ENCODE measurements at places on chromosomes 2 and 18.

- DNase-seq = no peak
These were observed 220.3 kb downstream of the EN1 start for GRCh38 chr2:118627156-118627555.

GRCh38 chr18:13398631-13399030, 180.1 kb downstream of the LDLRAD4 start:
- no peak for DNase-seq

GRCh38 chr2:48415836-48416515, 114.0 kb upstream of the STON1 start:
- DNase-seq = no peak

- DNase-seq = no peak
These were observed 59.5 kb downstream of the MFSD6 start for GRCh38 chr2:190467575-190468083.

DNA sequence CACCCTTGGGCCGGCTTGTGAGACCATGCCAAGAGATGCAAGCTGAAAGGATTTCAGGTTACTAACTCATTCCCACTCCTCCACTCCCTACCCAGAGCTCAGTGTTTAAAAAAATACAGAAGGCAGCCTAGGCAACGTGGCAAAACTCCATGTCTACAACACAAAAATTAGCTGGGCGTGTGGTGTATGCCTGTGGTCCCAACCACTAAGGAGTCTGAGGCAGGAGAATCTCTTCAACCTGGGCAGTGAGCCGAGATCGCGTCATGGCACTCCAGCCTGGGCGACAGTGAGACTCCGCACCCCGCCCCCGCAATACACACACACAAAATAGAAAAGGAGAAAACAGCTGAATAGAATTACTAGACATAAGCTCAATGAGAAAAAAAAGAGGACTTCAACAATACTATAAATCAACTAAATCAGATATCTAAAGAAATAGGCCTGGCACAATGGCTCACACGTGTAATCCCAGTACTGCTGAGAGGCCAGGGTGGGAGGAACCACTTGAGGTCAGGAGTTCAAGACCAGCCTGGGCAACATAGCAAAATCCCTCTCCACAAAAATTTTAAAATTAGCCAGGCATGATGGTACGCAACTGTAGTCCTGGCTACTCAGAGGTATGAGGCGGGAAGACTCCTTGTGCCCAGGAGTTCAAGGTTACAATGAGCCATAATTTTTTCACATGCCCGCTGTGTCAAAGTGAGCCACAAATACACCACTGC, 10.1 kb downstream of the IWS1 start:
- no peak for DNase-seq

GRCh38 chr2:74658516-74658915, 4.5 kb downstream of the SEMA4F start:
- no peak for DNase-seq

DNA sequence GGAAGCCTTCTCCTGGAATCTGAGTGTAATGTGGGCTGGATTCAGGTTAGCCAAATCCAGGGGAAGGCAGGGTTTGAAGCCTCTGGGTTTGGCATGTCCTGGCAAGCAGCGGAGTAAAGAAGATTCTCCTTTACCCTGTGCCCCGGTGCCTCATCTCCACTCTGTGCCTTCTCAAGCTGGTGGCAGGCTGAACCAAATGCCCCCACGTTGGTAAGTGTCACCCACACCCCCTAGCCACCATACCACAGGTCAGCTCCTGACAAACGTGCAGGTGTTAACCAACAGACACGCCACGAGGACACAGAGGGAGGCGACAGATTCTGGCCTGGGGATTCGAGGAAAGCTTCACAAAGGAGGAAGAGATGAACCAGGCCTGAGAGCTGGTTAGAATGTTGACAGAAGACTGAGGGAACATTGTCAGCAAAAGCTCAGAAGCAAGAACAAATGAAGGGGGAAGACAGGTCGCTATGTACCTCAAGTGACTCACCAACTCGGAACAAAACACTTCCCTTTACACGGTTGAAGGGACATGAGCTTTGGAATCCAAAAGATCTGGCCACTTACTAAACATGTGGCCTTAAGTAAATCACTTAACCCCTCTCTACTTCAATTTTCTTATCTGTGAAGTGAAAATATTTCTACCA, 85.2 kb upstream of the LCLAT1 start:
- DNase-seq = no peak

DNA sequence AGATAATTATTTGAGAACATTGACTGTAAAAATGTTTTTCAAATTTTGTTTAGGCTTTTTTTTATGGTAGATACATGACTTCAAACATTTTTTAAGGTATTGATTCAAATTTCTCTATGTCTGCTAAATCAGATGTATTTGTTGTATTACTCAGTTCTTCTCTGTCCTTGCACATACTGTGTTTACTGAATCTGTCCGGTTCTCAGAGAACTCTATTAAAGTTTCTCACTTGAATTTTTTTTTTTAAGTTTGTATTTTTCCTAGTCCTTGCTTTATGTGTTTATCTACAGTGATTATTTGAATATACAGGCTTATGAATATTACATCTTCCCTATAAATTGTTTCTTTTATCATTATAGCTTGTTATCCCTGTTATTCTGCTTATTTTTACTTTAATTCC, 5.3 kb downstream of the SEPTIN2 start:
- DNase-seq = no peak

- no peak for DNase-seq
These were observed 120.4 kb downstream of the RNF144A start for GRCh38 chr2:7037340-7038333.

DNA sequence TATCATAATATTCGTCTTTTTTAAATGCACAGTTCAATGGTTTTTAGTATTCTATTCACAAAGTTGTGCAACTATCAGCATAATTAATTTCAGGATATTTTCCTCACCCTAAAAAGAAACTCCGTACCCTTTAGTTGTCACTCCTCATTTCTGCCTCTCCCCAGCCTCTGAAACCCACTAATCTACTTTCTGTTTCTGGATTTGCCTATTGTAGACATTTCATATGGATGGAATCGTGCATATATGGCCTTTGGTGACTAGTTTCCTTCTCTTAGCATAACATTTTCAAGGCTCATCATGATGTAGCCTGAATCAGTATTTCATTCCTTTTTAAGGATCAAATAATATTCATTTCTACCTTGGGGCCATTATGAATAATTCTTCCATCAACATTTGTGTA, 18.5 kb downstream of the NEURL3 start:
- DNase-seq = no peak

DNA sequence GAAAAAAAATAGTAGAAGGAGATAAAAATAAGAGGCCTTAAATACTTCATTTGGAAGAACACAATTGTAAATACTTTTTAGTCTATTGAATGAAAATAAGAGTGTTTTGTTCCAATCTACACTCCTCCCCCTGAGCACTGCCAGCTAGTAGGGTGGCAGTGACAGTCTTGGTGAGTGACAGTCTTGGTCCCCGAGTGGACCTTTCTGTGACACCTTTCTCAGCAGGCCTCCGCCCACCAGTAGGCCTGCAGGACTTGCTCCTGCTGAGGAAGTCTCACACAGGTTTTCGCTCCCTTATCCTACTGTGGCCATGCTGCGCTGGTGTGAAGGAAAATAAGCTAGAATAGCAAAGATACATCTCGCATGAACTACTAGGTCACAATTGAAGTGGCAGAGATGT, 666.8 kb downstream of the NR4A2 start:
- no peak for DNase-seq

- DNase-seq = no peak
These were observed 25.7 kb downstream of the NPPC start for GRCh38 chr2:231900486-231900942.

DNA sequence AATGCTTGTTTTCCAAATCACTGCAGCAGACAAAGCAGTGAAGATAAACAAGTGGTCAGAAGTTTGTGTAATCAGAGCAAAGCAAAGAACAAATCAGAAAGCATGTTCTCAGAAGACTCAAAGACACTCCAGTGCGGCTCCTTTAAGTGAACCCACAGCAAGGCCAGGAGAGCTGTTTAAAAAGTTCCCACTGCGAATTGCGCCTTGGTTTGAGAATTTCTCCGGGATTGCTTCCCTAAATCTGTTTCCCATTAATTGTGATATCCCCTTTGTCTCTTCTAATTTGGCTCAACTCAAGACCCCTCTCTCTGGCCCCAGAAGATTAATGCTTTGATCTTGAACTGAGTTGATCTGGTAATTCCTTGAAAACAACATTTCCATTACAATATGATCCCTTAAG, 122.4 kb upstream of the BCL2L11 start:
- no peak for DNase-seq

GRCh38 chr18:47601581-47602272, 328.7 kb downstream of the SMAD2 start:
- no peak for DNase-seq

DNA sequence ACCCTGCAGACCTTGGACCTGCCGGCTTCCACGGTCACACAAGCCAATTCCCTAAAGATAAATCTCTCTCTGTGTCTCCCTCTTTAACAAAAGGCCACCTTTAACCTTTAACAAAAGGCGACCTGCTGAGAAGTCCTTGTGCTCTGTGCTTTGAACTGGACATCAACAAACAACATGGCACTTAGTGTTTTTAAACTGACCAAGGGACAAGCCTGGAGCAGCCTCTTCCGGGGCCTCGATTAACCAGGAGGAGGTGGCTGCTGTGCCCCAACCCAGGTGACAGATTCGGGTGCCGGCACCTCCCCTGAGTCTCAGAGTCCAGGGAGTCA, 135.3 kb downstream of the RTP5 start:
- no peak for DNase-seq

DNA sequence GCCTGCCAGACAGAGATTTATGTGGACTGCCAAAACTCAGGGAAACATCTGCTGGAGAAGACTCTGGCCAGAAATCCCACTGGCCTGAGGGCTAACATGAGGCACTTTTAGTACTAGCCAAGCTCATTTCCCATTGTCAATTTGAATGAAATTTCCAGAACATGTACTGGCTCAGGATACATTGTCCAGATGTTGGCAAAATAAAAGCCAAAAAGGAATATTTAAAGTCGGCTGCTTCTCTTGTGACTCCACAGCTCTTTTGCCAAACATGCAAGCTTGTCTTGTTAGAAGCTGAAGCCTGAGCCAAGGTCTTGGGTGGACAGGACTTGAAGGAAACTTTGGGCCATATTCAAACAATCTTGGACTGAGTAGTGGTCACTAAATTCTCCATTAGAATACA, 215.5 kb downstream of the NCKAP5 start:
- no peak for DNase-seq

DNA sequence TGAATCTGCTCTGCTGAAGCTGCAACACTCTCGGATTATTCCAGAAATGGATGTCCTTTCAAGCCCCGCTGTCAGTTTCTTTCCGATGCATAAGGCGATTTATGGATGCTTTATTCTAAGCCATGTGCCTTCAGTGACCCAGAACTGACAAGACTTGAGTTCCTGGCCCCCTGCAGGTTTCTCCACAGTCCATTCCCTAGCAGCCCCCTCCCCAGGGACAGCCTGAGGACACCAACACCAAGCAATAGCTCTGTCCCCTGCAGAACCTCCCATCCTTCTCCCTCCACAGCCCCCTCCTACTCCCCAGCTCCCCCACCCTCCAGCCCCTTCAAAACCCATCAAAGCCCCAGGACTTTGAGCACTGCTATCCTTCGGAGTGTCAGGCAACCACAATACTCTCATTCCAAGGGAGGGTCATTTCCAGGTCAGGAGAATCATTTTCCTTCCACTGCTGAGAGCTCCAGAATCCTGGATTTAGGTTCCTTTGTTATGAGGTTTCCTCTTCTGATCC, 24.6 kb upstream of the SPP2 start:
- no peak for DNase-seq

DNA sequence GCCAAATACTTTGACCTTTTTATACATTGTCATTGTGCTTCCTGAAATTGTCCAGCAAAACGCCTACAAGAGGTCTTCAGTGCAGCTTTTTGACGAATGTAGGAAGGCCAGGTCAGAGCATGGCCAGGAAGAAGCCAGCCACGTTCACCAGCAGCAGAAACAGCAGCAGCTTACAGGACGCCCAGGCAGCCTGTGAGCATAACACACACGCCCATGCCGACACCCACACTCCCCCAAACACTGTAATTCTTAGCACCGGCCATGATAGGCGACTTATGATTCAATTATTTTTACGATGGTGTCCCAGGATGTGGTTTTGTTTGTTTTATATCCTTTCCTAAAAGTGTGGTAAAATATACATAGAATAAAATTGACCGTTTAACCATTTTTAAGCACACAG, 249.1 kb upstream of the SALL3 start:
- no peak for DNase-seq

- no peak for DNase-seq
These were observed 3.5 kb downstream of the TMEM200C start for GRCh38 chr18:5891854-5892215.

DNA sequence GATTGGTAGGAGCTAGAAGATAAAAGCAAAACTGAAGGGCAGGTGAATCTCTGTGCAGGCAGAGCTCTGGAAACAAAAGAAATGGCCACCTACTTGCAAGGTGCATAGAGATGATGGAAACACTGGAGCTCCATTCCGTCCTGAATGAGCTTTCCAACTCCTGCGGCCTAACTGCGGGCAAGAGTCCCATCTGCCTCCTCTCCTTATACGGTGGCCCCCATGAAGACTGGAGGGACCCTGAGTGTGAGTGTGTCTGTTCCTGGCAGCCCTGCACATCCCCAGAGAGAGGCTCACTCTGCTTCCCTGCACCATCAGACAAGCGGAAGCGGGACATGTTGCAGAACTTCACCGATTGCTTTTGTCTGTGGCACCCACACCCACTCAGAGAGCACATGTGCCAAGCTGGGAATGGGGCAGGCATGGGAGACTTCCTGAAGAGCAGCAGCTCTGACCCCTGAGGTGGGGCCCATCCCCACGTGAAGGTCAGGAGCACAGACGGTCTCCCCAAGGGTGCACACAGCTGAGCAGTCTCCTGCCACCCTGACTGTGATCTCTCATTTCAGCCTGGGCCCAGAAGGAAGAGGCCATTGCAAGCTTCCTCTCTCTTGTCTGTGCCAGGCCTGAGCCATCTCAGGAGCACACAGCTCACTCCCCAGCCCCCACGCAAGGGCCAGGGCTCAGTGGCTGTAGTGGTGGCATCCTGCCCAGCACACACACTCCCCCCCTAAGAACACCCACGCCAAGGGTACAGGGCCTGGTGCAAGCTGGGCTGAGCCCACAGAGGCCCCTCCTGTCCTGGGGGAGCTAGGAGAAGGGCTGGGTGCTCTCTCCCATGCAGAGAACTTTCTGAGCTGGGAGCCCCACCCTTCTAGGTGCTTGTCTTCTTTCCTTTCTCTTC, 75.3 kb downstream of the STPG4 start:
- DNase-seq = no peak

DNA sequence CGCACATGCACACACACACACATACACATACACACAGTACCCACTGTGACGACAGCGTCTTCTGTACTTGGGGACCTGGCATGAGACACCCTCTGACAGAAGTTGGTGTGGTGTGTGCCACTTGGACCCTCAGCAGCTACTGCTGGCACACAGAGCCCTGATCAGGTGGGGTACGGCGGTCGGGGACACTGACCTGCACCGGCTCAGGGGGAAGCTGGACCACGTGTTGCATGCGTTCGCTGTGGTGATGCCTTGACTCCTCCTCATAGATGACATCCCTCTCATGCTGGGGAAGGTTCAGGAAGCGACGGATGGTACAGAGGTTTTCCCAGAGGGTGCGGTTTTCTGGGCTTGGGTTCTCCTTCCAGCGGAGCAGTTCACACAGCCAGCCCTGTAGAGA, 149.2 kb downstream of the SATB2 start:
- no peak for DNase-seq

GRCh38 chr2:28193630-28194403, 198.8 kb upstream of the FOSL2 start:
- DNase-seq = no peak

- DNase-seq = no peak
These were observed 3.4 kb downstream of the CASP8 start for GRCh38 chr2:201263779-201264178.

GRCh38 chr18:80232710-80233109, 14.6 kb downstream of the PARD6G start:
- DNase-seq = no peak
